Mucosa of gallbladder (tissue), 1 donor: ENCODE measurements at places on chromosomes 7 and 10. TPM values are rescaled to one million over a fixed set of nuclear protein-coding genes. Genes with fewer than 3 reads are reported as not detected.

DNA sequence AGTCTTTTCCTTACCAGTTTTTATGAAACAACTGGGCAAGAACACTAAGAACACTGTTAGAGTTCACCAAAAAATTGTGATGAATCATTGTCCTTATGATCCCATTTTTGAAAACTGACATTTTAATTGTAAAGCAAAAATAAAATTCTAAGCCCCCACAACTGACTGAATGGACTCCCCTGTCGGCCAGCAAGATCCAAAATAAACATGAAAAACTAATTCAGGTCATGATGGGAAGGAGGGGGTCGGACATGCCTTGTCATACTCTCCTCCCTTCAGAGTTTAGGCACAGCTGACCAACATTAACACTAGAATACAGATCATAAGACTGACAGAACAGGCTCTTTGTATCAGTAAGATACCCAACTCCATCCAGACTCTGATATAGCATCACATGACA, 2.0 kb upstream of the RBAK start:
- no peak for DNase-seq

Gene UTF1
- not detected for total RNA-seq

GRCh38 chr10:127880557-127880956, 12.2 kb downstream of the CLRN3 start:
- peak; percentile 18 for DNase-seq

DNA sequence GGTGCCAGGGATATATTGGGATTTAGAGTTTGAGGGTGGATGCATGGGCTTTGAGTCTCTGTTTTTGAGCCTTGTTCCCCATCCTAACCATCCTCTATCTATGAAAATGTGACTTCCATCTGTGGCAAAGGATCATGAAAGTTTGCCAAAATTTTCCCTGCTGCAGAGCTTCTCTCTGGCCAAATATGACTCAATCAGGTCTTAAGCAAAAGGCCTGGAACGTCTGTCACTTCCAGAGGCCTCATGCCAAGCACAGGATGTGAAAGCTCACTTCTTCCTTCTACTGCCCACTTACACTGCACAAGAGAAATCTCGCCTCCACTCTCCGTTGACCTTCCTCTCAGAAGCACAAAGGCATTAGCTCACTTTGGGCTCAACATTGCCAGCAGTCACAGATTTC, 696.9 kb upstream of the NRP1 start:
- peak; percentile 12 for DNase-seq

Gene CELF2
- 24.6 TPM for total RNA-seq

GRCh38 chr7:100670074-100670473, 3.5 kb upstream of the GNB2 start:
- DNase-seq, result no peak

GRCh38 chr10:37803269-37803668, 54.1 kb downstream of the ZNF248 start:
- no peak for DNase-seq

GRCh38 chr7:151248346-151249033, at the start of gene SMARCD3:
SMARCD3 (minus strand) TSS chr7:151248694; CDS start chr7:151248562, 132 bp downstream.
- peak; percentile 57 for DNase-seq

Gene LRMDA
- 17.1 TPM for total RNA-seq

GRCh38 chr10:122279725-122280141, 8.6 kb downstream of the BTBD16 start:
- no peak for DNase-seq

DNA sequence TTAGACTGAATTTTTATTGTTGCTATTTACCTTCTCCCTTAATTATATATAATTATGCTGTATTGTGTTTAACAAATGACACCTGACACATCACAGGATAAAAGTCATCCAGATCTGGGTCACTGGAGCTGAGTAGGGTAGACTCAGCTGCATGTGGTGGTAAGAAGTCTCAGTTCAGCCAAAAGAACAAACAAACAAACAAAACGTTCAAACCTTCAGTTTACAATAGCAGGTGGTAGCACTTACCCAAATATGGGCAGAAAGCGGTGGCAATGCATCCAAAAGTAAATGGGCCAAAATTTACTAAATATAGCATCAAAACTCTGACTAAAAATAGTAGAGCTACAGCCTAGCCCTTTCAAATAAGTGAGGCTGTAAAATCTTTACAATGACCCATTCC, 42.2 kb downstream of the ZWINT start:
- DNase-seq, result no peak

GRCh38 chr7:14294637-14295036, 305.2 kb upstream of the ETV1 start:
- no peak for DNase-seq

GRCh38 chr7:158572000-158572828, 15.4 kb downstream of the PTPRN2 start:
- no peak for DNase-seq

GRCh38 chr7:294440-295154, 4.6 kb downstream of the FOXL3 start:
- no peak for DNase-seq

DNA sequence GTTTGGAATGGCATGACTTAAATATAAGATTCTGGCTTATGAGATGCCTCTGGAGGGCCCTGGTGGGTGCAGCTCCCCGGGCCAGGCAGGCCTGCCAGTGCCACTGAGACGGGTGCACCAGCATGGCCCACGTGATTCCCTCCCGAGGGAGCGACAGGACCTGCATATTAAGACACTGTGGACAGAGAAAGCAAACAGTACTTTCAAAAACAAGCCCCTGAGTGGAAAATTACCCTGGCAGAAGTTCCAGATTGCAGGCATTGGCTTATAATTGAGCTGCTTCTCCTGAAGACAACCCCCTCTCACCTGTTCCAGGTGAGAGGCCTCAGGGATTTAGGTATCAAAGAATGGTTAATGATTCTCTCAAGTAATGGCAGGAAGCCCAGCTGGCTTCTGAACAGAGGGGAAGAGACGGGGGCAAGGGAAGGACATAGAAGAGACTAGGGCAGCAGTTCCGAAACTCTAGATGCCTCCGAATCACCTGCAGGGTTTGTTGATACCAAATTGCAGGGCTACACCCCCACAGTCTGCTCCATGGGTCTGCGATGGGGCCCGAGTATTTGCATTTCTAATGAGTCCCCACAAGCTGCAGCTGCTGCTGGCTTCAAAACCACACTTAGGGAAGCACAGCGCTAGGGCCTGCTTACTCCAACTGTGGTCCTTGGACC, 66.0 kb upstream of the DOCK1 start:
- DNase-seq, result peak; percentile 74

DNA sequence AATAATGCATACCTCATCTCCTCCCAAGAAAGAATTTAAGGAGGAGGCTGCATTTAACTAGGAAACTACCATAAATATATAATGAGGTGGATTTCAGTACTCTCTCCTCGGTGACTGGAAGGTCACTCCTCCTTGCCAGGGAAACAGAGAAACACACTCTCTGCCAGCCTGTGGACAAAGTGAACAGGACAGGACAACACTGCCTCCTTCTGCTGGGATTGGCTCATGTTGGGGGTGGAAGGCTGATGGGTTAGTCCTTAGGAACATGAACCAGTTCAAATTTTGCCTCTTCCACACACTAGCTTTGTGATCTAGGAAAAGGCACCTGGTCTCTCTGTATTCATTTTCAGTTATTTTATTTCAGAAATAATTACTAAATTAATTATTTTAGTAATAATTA, 50.6 kb upstream of the STEAP4 start:
- no peak for DNase-seq

DNA sequence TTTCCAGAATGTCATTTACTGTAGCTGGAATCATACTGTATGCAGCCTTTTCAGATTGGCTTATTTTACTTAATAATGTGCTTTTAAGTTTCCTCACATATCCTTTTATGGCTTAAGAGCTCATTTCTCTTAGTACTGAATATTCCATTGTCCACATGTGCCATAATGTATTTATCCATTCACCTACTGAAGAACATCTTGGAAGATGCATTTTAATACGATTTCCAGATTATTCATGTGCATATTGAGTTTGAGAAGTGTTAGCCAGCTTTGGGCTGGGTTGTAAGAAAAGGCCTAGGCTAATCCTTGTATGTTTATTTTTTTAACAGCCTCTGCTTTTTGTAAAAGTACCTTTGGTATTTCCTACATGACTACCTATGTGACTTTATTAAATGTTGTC, 109.3 kb upstream of the MDFIC start:
- DNase-seq, result no peak

DNA sequence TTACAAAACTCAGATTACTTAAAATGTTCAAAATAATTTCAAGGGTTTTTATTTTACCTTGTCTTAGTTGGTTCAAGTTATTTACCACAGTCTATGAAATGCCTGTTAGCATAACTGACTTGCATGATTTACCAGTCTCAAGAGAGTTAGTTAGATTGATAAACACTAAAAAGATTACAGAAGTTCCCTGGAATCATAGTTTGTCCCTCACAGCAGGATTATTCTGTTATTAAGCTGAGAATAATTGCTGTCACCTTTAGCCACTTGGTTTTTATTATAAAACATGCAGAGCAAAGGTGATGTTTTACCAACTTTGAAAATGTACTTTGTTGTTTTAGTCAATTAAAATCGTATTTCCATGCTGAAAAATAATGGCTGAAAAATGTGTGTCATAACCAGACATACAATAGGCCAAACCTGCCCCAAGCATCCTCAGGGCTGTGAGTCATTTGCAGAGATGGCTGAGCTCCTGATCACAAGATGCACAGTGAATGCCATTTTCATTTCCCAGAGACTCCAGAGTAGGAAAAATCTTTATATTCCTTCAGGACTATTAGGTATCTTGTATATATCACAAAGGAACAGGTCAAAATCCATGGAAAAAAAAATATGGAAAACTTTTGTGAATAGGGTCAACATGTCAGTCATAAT, 87.8 kb upstream of the DKK1 start:
- DNase-seq, result no peak

DNA sequence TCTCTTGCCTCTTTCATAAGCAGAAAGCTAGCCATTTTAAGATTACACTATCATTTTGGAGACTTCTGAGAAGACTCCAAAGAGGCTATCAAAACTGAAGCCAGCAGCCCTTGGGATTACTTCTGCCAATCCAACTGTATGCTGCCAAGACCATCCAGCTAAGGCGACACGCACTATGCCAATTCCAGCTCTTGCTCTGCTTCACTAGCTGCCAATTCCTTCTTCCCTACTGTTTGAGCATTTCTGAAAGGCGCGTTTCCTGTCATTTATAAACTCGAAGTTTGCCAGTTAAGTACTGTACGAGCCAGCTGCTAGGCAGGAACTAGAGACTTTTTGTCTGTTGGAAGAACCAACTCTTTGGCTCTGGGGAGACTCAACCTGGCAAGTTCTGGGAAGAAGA, 36.5 kb downstream of the MALSU1 start:
- no peak for DNase-seq

- no peak for DNase-seq
These were observed 37.8 kb upstream of the COMMD3 start for GRCh38 chr10:22278441-22278782.

DNA sequence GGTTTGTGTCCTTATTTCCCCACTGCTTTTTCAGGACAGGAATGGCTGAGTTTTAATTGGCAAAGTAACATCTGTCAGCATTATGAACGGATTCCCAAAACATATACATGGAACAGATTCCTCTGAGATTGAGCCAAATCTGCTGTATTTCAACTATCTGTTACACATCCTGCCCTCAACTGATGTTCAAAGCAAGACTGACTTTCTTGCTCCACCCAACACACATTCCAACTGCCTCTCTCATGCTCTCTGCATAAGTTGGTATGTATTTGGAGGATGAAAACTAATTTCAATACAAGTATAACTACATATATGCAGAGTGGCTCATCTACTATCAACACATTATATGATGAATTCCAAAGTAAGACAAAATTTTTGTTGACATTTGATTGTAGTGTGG, 342.2 kb downstream of the GATA3 start:
- DNase-seq, result no peak
